Myometrial cell (primary cell): ENCODE measurements at places on chromosomes 7 and 10. TPM values are rescaled to one million over a fixed set of nuclear protein-coding genes. Genes with fewer than 3 reads are reported as not detected.

The SPDYE11 gene
- not detected in 2 replicates for total RNA-seq

The AKR1D1 gene
- total RNA-seq = not detected in 2 replicates

The NME8 gene
- not detected in 2 replicates for total RNA-seq

The KEL gene
- total RNA-seq = not detected in 2 replicates

The EIF4EBP2 gene
- total RNA-seq = 20.8 and 32.1 TPM in 2 replicates

The CPEB3 gene
- 0.29 and 0.53 TPM in 2 replicates for total RNA-seq
